ENCODE measurements at places on chromosomes 5 and 9.

- DNase-seq, result no peak
These were observed 158.6 kb upstream of the SHB start for GRCh38 chr9:38227656-38228055.

GRCh38 chr5:136018814-136019783, 9.7 kb upstream of the TGFBI start:
- no peak for DNase-seq

DNA sequence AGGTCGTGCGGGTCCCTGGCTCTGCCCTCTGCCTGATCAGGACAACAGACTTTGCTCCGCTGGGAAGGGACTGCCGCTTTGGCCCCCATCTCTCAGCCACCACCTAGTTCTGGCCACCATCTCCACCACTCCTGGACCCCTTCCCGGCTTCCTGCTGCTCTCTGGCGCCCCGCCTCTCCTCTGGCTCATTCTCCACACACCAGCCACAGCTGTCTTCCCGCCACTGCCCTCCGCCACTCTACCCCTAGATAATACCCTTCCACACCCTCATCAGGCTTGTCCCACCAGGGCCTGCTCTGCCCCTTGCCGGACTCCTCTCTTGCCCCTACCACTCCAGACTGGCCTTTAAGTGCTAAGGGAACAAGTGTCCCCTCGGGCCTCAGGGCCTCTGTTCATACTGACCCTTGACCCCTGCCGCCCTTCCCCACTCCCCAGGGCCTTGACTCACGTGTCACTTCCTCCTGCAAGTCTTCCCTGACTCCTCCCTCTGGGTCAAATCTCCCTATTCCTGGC, 3.0 kb upstream of the CDX1 start:
- DNase-seq, result no peak

DNA sequence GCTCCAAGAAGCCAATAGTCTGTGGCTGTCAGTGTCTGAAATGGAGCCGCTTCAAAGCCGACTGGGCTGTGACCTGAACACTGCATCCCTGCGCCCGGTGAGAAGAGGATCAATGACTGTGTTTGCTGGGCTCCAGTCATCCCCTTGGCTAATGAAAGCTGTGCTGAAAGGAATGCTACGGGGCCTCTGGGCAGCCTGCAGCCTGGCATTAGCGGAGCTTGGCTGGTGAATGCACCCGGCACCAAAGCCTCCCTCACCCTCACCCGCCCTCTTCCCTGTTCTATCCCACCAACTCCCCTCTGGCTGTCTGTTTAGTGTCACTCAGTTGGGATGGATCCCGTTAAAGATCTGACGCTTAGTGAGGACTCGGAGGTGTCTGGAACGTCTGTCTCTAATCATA, 355.3 kb downstream of the BNC2 start:
- DNase-seq, result no peak

- DNase-seq, result no peak
These were observed 39.0 kb downstream of the GPR21 start for GRCh38 chr9:123072407-123072995.

- DNase-seq, result no peak
These were observed 8.7 kb upstream of the SEMA6A start for GRCh38 chr5:116583085-116583861.

DNA sequence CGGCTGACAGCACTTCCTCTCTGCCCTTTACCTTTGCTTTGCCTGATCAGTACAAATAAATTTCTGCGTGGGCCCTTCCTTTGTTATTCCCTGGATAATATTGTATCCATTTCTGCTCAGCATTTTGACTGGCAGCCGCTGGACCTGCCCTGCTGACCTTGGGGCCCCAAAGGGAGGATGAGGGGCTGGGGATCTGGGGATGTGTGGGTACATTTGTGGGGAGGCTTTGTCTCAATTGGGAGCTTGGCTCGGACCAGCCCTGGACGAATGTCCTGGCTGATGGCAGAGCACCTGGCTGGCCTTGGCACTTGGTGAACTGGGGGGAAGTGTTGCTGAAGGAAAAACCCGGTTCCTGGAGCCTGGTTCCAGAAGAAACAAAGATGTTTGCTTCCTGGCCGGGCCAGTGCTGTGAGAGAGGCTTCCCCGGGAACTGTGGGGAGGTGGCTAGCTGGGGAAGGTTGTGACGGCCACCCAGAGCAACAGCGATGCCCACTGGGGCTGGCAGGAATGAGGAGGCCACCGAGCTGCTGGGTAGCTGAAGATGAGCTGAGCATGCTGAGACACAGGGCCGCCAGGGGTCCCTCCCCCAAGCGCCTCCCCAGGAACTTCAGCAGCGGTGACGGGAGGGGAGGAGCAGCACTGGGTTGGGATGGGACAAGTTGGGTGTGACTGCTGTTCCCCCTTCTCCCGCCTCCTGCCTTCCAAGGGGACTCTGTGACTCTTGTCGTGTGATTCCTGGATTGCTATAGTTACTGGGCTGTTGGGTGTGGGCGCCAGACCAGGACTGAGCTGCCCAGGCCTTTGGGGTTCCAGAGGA, 8.4 kb downstream of the LMX1B start:
- DNase-seq, result no peak

DNA sequence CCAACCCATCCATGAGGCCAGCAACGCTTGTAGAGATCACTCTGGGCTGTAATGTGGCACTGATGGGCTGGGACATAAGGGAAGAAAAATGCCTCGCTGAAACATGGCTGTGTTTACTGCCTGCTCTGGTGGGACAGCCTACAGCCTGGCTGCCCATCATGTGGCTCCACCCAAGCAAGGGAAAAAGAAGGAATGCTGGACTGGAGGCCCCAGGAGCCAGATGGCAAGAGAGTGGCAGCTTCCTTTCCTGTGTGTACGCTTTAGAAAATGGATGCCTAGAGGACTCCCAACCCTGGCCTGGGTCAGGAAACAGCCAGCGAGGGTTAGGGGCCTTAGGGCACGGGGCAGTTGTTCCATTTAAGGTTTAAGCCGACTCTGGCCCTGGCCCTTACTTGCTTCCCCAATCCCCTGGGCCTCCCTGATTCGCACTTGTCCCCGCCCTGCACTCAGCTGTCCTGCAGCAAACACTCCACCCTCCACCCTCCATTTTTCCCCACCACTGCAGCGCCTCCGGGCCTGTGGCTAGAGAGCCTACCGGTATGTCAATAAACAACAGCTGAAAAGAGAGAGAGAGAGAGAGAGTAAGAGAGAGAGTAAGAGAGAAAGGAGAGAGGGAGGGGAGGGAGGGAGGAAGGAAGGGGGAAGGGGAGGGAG, 819.4 kb downstream of the SEMA5A start:
- DNase-seq, result no peak

- DNase-seq, result no peak
These were observed 80.8 kb downstream of the LMNB1 start for GRCh38 chr5:126857472-126858410.

DNA sequence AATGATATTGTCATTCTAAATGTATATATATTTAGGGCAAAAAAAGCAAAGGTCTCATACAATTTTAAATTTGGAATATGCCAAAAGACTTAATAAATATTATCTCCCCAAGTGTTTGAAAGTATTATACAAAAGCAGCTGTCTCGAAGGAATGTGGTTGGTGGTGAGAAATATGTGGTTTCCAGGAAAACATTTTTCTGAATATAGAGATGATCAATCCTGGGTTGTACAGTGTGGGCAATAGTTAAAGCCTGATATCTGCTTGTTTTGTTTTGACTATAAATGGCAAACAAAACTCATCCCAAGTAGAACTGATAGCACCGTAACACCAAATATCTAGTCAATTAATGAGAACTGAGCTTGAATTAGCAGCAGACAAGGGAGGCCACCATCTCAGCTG, 391.8 kb upstream of the CD180 start:
- DNase-seq, result no peak

GRCh38 chr5:113632996-113633395, 119.5 kb downstream of the YTHDC2 start:
- DNase-seq, result no peak

DNA sequence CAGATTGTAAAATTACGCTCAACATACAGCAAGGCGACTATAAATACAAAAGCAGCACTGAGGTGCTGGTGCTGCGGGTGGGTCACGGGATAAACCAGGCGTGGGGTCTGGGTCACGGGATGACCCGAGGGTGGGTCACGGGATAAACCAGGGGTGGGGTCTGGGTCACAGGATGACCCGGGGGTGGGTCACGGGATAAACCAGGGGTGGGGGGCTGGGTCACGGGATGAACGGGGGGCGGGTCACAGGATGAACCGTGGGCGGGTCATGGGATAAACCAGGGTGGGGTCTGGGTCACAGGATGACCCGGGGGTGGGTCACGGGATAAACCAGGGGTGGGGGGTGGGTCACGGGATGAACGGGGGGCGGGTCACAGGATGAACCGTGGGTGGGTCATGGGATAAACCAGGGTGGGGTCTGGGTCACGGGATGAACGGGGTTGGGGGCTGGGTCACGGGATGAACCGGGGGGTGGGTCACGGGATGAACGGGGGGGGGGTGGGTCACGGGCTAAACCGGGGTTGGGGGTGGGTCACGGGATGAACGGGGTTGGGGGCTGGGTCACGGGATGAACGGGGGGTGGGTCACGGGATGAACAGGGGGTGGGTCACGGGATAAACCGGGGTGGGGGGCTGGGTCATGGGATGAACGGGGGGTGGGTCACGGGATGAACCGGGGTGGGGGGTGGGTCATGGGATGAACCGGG, 30.2 kb upstream of the SLC9A3 start:
- DNase-seq, result no peak

GRCh38 chr9:22169727-22170503, 160.8 kb upstream of the CDKN2B start:
- no peak for DNase-seq

DNA sequence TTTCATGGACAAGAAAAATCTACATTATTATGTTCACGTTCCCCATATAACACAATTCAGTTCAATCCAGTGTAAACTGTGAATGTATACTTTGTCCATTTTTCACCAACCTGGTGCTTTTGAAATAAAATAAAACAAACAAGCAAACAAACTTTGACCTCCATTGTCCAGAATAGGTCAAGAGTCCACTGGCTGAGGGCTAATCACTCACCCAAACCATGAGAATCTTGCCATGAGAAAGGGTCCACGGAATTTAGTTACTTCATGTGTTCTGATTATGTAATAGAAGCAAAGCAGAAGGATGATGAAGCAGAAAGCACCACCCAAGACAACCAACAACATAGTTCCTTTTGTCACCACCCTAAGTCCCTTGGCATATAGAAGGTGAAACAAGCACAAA, 28.7 kb downstream of the DIAPH1 start:
- DNase-seq, result no peak

GRCh38 chr5:179311091-179311470, 34.2 kb downstream of the ADAMTS2 start:
- no peak for DNase-seq

GRCh38 chr9:38384990-38385848, 7.3 kb upstream of the ALDH1B1 start:
- DNase-seq, result no peak

DNA sequence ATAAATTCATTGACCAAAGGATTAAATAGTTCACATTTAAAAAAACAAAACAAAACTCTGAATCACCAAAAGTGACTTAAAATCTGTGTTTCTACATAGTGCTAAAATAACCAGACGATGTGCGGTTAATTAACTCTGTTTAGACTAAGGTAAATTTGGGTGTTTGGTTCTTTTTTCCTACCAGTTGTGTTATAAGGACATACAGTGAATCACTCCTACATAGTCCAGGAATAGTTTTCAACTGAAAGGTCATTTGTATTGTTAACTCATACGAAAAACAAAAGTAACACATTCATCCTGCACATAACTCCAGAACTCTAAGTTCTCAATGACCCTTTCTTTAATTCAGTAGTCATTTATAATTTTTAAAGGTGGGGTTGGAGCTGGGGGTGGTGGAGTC, 203.7 kb downstream of the GLIS3 start:
- no peak for DNase-seq

- DNase-seq, result no peak
These were observed 615.0 kb upstream of the RIOK2 start for GRCh38 chr5:97797994-97798451.

GRCh38 chr5:61994171-61994570, 311.8 kb upstream of the KIF2A start:
- DNase-seq, result no peak

DNA sequence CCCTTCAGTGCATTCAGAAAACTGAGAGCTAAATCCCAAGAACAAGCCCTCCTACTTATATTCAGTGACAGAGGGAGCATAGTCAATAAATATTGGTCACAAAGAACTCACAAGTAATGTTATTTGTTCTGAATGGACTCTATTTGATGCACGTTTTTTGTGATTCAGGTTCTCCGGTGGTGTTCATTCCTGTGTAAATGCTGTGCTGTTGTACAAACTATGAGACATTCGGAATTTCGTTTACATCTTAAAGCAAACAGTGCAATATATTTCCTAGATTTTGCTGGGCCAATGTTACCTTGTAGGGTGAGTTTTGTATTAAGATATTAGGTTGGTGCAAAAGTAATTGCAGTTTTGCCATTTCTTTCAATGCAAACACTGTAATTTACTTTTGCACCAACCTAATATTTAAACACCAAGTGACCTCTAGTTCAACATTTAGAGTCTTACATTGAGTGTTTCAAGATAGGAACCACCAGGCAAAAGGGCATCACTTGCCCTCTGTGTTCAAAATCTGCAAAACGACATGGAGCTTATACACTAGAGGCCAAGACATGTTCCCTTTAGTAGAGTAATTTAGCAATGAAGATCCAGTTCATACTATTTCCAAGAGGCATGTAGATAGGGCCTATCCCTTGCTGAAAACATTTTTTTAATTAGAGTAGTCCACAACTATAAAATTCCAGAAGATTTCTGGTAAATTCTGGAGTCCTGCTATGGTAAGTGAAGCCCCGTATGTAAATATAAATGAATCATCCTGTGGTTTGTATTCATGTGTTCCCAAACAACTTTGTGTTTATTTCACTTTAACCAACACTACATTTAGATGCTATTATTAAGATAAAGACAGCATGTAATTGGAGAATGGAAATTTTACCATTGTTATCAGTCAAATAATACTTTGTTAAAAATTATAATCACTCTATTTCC, 444.0 kb upstream of the PTGER4 start:
- DNase-seq, result no peak

GRCh38 chr5:72523960-72524582, 16.9 kb upstream of the ZNF366 start:
- no peak for DNase-seq

DNA sequence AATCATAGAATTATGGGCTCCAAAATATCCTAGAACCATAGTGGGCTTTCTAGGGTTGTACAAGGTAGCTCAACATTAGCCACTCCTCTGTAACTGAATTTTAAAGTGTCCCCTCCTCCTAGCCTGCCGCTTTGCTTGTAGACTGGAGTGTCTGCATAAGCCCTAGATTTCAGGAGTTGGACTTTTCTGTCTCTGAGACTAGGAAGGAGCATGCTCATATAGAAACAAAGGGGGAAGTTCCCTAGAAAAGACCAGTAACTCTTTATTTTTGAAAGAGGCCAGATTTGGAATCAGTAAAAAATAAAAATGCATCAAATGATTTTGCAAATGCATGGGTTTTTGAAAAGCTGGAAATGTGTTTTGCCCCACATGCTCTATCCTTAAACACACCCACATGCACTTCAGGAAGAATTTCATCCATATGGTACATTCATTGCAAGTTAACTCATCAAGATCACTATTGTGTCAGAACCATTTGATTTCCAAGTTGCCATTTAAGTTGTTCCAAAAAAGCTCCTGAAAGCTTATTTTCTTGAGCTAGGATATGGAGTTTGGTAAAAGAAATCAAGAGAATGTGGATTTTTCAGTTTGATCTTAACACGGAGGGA, 121.0 kb upstream of the NR3C1 start:
- no peak for DNase-seq

- DNase-seq, result no peak
These were observed 4.9 kb downstream of the MED27 start for GRCh38 chr9:132074736-132075135.
